ENCODE measurements at places on chromosomes 3 and 15.

DNA sequence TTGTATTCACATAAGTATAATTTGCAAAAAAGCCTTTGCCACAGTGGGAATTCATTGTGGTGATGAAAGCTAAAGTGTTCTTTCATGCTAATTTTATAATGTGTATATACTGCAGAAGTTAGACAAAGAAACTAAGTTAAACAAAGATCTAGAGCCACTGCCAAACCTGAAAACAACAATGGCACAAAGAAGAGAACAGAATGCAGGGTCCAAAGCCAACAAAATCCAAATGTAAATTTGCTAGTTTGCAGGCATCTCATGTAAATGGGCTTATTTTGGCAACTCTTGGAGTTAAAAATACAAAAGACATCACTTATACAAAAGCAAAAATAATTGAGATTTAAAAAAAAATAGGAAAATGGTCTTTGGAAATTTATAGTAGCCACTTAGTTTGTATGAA lies 123.0 kb downstream of the TCF12 start:
- DNase-seq: no peak

- DNase-seq: no peak
Measured at GRCh38 chr3:117722856-117723255, 1013.3 kb downstream of the TUSC7 start.

GRCh38 chr15:62269504-62269903 lies 104.4 kb upstream of the C2CD4B start:
- no peak for DNase-seq

GRCh38 chr15:68305420-68305871 lies 27.9 kb downstream of the FEM1B start:
- no peak for DNase-seq

DNA sequence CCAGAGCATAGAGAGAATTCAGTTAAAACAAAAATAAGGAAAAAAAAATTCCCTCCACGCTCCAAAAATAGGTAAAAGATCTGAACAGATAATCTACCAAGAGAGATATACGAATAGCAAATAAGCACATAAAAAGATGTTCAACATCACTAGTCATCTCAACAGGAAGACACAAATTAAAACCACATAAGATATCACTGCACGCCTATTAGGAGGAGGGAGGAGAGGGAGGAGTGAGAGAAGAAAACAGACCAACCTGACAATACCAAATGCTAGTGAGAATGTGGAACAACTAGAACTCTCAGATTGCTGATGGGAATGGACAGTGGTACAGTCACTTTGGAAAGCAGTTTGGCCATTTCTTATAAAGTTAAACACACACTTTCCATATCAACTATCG lies 212.5 kb downstream of the FMN1 start:
- DNase-seq: no peak

GRCh38 chr3:190430906-190431305 lies 18.8 kb downstream of the TMEM207 start:
- DNase-seq: no peak

DNA sequence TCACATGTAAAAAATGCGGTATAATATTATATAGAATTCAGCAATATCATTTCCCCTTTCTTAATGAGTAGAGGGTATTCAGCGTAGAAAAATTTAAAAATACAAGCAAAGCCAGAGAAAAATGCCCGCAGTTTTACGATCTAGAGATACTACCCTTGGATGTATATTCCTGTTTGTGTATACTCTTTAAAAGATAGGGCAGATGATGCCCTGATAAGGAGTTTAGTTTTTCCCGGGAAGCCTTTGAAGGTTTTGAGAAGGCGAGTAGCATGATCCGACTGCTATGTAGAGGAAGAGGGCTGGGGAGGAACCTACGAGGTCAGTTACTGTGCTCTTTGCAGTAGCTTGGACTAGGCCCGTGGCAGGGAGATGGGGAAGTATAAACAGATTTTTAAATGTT lies 1.2 kb downstream of the YEATS2 start:
- DNase-seq: no peak

GRCh38 chr15:26882112-26882511 lies 15.2 kb downstream of the GABRA5 start:
- DNase-seq: no peak

- DNase-seq: no peak
Measured at GRCh38 chr15:67902579-67903009, 62.7 kb upstream of the RNU6-1 start.

GRCh38 chr3:139957844-139958243 lies 22.9 kb downstream of the CLSTN2 start:
- DNase-seq: no peak

- no peak for DNase-seq
Measured at GRCh38 chr3:69510481-69511030, 124.7 kb upstream of the FRMD4B start.

- DNase-seq: no peak
Measured at GRCh38 chr3:52065264-52065756, 8.9 kb upstream of the DUSP7 start.

GRCh38 chr3:71099997-71100719 lies 483.4 kb downstream of the FOXP1 start:
- no peak for DNase-seq

- DNase-seq: no peak
Measured at GRCh38 chr3:171157980-171158379, 131.5 kb upstream of the SLC2A2 start.

GRCh38 chr15:88918738-88919137 lies 5.6 kb upstream of the MFGE8 start:
- DNase-seq: no peak

DNA sequence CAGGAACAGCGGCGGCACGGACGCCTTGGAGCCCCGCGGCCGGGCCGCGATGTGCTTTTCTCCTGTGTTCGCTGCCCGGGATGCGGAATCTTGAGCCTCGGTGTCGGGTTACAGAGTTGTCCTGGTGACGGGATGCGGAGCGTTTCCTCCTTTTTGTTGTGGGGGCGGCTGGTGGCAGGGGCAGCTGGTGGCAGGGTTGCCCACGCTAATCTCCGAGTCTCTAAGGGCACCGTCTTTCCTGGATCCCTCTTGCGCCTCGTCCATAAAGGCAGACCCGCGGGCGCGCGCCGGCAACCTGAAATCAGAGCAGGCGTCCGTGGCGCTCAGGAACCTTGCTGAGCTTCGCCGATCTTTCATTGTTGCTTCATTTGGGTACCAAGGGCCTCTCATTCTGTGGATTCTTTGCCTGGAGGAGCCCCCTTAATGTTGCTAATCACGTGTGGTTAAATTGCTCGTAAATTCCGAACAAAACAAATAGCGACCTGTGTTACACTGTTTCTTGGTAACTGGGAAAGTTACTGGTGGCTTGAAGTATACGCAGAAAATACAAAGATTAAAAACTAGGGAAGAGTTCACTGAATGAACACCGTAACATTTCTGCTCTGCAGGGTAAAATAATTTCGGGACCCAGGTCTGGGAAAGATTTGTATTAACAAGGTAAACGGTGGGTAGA lies 844 bp upstream of the PFN2 start:
- DNase-seq: no peak

DNA sequence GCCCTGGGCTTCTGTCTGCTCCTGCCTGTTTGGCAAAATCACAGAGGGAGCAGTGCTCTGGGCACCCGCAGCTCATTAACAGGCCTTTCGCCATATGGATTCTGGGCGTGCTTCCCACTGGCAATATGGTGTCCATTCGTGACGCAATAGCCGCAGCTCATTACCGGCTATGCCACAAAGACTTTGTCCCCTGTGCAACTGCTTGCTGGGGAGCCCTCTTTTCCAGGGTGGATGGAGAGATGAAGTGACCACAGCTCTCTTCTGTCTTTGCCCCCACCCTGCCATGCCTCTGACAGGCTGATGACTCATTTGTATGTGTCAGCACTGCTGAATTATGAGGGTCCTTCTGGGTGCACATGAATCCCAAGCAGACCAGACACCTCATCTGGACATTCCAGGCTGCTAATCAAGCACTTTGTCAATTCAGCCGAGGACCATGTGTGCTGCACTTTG lies 214.3 kb upstream of the FEZF2 start:
- DNase-seq: no peak

- DNase-seq: no peak
Measured at GRCh38 chr15:25345943-25346342, 92.9 kb downstream of the UBE3A start.

DNA sequence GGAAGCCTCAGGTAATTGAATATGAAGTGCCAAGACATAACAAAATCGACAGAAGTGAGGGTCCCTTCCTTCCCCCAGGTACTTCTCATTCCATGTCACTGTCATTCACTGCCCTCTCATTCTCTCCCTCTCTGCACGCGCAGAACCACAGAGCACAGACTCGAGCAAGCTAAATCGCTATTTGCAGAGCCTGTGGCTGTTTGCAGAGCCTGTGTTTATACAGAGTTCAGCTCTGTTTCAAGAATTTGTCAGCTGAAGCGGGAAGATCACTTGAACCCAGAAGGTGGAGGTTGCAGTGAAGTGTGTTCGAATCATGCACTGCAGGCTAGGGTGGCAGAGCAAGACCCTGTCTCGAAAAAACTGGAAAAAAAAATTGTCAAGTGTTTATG lies 2.5 kb downstream of the VILL start:
- DNase-seq: no peak

- no peak for DNase-seq
Measured at GRCh38 chr15:98968576-98968975, 39.0 kb downstream of the PGPEP1L start.

- no peak for DNase-seq
Measured at GRCh38 chr3:49498239-49498638, 28.2 kb downstream of the DAG1 start.

- DNase-seq: no peak
Measured at GRCh38 chr3:175851541-175851940, 992.4 kb downstream of the NAALADL2 start.

- DNase-seq: no peak
Measured at GRCh38 chr3:116916836-116917235, 207.3 kb downstream of the TUSC7 start.

DNA sequence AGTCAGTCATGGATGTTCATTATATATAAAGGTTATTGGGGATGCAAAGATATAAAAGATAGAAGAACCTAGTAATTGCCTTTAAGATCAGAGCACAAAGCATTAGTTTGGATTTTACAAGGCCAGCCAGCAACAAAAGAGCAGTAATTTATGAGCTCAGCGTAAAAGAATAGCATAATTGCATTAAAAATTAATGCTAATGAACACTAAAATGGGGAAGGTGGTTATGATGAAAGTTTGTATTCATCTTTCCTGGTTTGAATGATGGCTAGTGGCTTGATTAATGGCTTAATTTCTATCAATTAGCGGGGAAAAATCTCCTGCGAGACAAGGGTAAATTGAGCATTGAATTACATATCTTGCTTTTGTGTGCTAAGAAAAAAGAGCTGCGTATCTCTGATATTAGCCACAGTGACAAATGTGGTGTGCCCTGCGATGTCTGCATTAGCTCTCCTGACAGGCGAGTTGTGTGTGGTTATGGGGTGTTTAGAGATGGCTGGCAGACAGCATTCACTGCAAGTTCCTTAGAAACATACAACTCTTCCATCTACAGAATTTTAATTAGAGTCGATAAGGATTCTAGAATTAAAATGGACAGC lies 42.8 kb upstream of the MLF1 start:
- no peak for DNase-seq

- DNase-seq: no peak
Measured at GRCh38 chr15:25790000-25790660, 73.0 kb downstream of the ATP10A start.

DNA sequence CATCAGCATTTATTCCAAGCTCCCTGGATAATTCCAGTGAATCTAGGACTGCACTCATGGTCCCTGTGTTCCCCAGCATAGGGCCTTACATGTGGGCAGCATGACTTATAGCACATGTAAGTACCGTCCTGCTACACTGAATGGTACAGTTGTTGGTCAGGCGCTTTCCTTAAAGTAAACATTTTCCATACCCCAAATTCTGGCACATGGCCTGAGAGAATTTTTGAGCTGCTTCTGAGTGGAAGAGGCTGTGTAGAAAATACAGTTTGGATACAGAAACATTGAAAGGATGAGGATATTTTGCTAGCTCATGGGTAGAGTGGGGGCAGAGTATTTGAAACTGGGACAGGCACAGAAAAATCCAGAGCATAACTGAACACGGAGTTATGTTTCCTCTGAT lies 27.6 kb downstream of the CORO2B start:
- DNase-seq: no peak

DNA sequence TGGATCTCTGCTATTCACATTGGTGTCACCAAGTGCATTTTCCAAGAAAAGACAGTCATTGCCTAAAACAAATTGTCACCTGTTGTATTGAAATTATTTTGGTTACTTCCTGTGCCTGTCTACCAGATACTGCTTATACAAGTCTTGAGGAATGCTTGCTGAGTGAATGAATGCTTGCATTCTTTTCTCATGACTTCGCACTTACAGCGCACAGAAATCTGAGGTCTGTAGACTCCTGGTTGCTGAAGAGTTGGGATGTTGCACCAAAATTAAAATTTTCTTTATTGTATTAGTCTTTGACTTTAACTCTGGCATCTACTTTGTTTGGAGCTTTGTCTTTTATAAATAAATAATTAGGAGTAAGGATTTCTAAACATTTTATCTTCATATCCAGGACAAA lies 28.4 kb downstream of the SH3GL3 start:
- DNase-seq: no peak

GRCh38 chr3:95705786-95706418 lies 1108.5 kb upstream of the EPHA6 start:
- no peak for DNase-seq

DNA sequence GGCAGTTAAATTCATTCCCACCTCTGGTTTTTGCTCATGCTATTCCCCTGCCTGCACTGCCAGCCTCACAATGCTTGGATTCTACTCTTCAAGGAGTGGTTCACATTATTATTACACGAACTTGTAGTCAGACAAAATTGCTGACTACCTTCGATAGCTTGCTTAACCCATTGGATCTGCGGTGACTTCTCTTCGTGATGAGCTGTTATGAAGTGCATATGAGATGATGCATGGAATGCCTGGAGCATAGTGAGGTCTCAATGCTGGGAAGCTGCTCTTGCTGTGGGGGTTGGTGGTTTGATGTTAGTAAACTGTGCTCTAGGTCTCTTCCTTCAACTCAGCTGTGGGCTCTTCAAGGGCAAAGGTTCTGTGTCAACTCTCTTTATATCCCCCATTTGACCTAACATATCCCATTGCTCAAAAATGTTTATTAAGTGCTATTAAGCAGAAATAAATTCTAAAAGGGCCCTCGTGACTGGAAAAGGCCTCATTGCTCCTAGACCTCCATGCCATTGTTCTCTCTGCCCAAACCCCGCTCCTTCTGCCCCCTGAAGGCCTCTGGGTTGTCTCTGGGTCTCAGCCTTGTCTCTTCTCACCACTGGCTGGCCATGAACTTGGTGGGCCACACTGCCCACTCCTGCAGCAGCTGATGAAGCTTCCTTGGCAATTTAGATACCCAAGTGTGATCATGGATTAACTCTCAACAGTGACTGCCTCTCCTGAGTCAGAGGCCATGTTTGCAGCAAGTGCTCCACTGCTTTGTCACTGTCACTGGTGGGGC lies 4.5 kb upstream of the SLCO2A1 start:
- no peak for DNase-seq

DNA sequence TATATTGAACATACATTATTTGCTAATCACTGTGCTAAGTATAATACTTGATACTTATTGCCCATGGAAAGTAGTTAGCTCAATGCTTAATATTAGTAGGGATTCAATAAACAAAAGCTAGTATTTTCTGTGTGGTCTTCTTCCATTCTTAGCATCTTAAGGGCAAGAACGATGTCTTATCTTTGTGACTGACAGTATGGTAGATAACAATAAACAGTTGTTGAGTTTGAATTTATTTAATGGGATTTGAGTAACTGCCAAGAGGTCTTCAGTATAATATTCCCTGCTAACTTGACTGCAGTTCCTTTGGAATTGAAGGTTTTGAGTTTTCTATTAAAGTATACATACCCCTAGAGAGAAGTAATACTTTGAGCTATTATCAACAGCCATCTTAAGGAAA lies 70.1 kb downstream of the ZNF609 start:
- DNase-seq: no peak

All from SK-N-MC (cell line).